ENCODE measurements at places on chromosomes 6 and 20.

- DNase-seq, result no peak
Measured at GRCh38 chr20:8400486-8400885, 268.4 kb downstream of the PLCB1 start.

DNA sequence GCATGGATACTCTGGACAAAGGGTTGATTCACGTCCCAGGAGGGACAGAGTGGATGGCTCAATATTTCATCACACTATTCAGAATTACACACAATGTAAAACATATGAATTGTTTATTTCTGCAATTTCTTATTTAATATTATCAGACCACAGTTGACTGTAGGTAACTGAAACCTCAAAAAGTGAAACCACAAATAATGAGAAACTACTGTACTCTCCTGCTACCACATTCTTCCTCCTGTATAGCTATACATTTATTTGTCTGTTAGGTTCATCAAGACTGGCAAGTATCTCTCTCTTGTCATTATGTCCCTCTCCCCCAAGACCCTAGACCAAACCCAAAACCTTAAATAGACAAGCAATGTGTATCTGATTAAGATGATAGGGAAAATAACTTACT is 60.0 kb downstream of the SYCP2 start:
- no peak for DNase-seq

DNA sequence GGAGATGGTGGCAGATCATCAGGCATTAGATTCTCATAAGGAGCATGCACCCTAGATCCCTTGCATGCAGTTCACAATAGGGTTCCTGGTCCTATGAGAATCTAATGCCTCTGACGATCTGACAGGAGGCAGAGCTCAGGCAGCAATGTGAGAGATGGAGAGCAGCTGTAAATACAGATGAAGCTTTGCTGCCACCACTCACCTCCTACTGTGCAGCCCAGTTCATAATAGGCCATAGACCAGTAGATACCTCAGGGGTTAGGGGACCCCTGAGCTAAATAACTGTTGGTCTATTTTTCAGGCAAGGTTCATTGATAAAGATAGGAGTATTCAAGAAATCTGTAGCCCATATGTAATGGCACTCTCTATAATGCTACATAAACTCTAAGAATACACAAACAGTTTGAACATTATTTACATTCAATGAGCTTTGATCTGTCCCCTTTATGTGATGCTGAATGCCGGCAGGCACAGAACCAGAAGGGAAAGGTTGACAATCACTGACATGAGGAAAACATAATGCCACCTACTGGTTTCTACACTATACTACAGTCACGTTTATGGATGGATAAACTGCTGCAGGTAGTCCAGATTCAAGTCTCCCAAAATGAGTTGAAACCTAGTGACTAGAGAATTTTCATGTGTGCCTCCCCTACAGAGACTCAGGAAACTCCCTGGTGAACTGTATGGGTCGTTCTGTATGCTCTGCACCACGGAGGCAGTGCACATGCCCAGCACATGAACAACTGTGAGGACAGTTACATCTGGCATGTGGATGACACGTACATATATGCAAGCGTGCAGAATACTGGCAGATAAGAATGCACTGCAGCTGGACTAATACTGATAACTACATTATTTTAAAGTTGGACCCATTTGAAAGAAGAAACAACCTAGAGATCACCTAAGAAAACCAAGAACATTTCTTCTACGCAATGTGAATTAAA is 72.0 kb downstream of the DST start:
- DNase-seq, result peak; percentile 66

DNA sequence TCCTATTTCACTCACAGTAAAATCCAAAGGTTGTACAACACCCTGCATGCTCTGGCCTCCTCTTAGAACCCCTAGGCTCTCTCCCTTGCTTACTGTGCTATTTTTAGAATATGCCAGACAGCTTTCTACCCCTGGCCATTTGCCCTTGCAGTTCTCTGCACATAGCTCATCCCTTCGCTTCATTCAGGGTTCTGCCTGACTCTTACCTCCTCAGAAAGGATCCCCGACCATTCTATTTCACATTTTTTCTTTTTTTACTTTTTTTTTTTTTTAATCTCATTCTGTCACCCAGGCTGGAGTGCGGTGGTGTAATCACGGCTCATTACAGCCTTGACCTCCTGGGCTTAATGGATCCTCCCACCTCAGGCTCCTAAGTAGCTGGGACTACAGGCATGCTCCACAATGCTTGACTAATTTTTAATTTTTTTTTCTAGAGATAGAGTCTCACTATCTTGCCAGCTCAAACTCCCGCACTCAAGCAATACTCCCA is 33.6 kb downstream of the COMMD7 start:
- DNase-seq, result no peak

- DNase-seq, result no peak
Measured at GRCh38 chr20:48669946-48670605, 157.7 kb downstream of the PREX1 start.

DNA sequence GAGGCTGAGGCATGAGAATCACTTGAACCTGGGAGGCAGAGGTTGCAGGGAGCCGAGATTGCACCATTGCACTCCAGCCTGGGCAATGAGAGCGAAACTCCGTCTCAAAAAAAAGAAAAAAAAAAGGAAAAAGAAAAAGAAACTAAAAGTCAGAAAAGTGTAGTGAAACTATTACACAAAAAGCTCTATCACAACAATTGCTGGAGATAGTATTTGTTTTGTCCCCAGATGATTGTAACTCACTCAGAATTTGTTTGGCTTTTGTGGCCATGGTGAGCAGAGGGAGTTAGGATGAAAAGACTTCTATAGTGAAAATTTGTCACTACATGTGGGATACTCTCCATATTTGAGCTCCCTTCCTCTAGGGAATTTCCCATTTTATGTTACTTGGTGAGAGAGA is 5.2 kb upstream of the GOPC start:
- DNase-seq, result no peak

DNA sequence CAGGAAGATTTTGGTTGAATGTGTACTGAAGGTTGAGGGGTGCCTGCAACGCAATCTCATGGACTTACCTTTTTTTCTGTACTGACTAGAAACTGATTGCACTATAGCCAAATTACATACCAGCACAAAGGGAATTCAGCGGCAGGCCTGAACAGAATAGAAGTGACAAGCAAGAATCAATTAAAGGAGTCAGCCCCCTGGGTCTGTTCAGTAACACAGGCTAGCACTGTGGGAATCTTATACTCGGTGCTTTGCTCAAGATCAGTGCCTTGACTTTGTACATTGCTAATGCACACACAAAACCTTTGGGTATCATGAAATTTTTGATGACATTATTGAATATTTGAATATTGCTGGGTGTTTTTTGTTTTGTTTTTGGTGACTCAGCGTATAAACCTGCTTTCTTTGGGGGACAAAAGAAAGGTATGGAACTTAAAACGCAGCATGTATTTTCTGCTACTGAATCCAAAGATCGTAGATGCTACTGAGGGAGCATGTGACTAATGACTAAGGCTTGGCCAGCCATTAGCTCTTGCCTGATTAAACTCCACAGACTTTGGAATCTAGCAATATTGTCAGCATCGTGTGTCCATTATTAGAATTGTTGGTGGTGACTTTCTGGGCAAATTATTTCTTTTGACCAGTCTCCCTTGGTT is 236.6 kb downstream of the ARID1B start:
- DNase-seq, result no peak

GRCh38 chr6:157988700-157989063 is 7.0 kb downstream of the SYNJ2 start:
- DNase-seq, result no peak

- DNase-seq, result no peak
Measured at GRCh38 chr6:100194535-100194934, 200.5 kb upstream of the MCHR2 start.

DNA sequence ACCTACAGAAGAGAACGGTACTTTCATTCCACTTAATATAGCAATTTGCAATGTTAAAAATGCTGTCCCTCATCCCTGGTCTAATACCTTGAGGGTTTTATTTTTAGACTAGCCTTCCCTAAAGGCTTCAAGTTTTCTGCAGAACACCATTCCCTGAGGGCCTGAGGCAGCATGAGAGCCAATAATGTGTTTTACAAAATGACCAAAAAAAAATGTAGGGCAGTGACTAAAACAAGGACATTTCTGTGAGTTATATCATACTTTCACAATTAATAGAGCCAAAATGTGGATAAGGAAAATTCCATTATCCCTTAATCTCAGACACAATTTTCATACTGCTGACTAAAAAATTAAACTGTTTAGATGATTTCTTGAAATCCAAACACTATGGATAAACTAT is 22.7 kb downstream of the GPR63 start:
- DNase-seq, result no peak

DNA sequence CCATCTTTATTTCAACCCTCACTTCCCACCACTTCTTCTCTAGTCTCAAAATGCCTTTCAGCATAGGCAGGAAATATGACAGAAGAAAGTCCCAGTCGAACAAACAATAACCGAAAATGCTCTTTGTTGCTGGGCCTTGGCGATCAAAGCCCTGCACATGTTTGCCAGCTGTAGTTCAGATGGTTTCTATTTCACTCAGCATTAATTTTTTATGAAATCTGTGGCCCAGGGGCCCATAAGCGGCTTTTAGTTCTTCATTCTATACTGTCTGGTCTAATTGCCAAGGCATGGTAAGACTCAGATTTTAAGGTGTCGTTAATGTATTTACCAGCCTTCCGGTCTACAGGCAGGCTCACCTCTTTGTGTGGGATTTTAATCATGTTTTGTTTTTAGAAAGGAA is 10.9 kb upstream of the F13A1 start:
- peak; percentile 89 for DNase-seq

GRCh38 chr6:12903246-12903645 is 186.7 kb downstream of the PHACTR1 start:
- DNase-seq, result no peak

- no peak for DNase-seq
Measured at GRCh38 chr6:115765966-115766365, 294.7 kb downstream of the FRK start.

- DNase-seq, result no peak
Measured at GRCh38 chr6:34692280-34692679, 4.3 kb downstream of the ILRUN start.

- no peak for DNase-seq
Measured at GRCh38 chr6:100203400-100203799, 209.4 kb upstream of the MCHR2 start.

DNA sequence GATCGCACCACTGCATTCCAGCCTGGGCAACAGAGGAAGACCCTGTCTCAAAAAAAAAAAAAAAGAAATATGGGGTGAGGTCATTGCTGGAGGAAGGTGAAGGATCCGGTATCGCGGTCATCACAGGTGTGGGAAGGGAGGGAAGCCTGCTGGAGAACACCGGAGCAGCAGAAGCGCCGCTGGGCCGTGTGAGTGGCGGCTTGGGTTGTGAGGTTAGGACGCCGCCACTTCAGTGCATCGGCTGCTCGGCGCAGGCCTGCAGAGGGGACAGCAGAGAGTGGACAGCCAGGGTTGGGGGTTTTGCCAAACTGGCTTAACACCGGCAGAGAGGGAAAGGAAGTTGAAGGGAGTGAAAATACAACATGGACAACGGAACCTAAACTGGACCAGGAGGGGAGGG is 5.4 kb downstream of the TLDC2 start:
- DNase-seq, result no peak

DNA sequence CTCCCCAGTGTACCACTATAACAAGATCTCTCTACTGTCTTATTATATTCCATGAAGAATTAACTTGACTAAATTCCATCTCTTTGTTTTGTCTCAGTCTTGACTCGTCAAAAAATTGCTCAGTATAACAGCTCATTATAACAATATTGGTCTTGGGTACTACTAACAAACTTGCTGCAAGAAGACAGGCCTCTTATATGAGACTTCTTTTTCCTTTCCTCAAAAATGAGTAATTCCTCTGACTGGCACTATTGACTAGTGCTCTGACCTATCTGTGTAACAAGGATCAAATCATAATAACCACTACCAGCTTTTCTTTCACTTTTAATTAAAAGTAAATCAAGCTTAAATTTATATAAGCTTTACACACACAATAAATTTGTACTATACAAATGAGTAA is 91.3 kb upstream of the THEMIS start:
- no peak for DNase-seq

- peak; percentile 94 for DNase-seq
Measured at GRCh38 chr6:111482959-111483735, at the start of gene REV3L. Gene REV3L (minus strand): TSS chr6:111483218. CDS start chr6:111482888, 330 bp downstream.

DNA sequence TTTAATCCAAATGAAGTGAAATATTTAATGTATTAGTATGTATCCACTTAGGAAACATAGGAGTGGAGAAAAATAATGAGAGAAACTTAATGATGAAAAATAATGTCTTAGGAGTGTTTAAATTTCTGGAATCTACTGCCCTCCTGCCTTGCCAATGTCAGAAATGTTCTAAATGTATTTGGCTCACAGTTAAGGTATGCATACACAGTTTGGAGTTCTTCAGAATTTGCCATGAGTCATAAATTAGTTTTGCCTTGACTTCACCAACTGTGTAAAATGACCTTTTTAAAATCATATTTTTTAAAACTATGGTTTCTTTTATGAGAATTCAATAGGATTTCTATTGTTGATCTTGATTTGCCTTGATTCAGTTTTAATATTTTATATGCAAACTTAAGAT is 191.7 kb upstream of the HSF2 start:
- DNase-seq, result no peak

- DNase-seq, result no peak
Measured at GRCh38 chr6:84172574-84172973, 54.9 kb downstream of the CEP162 start.

DNA sequence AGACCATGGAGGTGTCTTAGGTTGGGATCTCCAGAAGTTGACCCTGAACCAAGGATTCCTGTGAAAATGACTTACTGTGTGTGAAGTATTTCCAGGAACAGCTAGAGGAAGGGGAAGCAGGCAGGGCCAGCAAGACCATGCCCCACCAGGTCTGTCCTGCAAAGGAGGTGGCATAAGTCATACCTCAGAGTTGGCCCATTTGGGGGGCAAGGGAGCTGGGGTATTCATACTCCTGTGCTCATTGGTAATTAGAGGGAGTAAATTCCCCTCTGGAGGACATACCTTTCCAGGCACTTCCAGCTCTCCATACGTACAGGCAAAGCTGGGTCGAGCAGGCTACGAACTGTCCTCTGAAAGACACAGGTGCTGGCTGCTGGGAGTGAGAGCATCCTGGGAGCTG is 72.4 kb downstream of the STK35 start:
- no peak for DNase-seq

DNA sequence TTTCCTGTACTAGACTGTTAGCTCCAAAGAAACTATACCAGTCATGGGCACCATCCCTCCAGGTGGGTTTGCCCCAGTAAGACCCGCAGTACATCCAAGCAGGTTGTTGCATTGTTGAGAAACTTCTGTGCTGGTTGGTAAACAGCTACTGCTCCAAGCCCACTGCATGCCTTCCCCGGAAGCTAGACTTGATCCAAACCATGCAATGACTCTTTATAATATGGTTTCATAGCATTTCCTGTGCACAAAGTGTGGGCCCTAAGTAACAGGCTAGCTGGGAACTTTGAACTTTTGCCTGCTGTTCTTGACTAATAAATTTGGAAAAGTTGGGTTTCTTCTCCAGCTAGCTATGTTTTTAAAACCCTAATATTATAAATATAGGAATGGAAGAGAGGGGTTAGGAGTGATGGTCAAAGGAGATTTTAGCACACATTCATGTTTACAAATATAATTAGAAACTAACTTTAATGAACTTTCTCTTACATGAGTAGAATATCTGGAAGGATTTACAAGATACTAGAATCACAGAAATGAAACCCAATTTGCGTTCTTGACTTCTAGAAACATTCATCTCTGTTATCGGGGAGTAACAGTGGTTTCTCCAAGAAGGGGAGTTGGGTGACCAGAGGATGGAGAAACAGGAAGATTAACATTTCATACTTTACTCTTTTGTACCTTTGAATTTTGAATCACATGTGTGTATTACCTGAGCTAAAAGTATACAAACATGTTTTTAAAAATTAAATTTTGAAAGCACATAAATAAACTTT is 51.7 kb downstream of the GFOD1 start:
- DNase-seq, result no peak

All from NAMALWA (cell line).